ENCODE measurements at places on chromosomes 11 and 22.

GRCh38 chr22:32564170-32565001 is 89.8 kb downstream of the FBXO7 start:
- DNase-seq = no peak

DNA sequence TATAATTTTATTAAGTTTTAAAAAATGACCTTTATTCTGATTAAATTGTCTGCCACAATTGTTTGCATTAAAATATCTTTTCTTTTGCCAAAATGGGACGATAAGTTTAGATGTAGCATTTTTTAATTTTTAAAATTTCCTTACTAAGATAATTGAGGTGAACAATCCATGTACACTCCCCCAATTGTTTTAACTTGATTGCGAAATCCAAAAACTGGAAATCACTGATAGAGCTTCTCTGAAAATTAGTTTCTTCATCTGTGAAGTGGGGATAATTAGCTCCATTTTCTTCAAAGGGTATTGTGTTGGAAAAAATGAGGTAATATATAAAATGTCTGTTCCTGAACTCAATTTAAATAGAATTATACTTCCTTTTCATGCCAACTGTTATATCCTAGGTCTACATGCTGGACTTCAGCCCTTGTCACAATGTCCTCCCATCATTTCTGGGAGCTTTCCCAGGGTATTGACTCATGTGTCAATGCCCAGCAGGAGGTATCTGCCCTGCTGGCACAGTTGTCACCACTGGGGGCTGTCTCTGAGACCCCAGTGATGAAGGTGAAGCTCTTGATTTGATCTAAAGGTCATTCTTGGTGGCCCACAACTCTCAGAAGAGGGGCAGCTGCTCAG is 28.7 kb upstream of the NAV2 start:
- no peak for DNase-seq

GRCh38 chr11:34266090-34266912 is 91.5 kb downstream of the ABTB2 start:
- no peak for DNase-seq

DNA sequence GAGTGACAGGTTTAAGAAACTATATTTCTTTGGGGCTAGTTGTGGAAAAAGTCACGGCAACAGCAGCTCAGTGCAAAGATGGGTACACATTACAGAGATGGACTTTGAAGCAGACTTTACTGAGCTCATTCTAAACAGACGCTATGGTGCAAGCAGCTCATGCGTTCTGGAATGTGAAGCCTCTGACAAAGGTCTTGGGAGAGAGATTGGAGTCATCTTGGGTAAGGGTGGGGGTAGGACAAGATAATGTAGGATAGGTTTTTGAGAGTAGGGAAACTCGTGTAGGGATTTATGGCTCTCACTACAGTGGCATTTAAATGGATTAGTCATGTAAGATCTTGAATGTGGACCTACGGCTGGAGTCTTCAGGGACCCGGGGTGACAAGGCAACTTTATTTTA is 36.2 kb upstream of the CLMP start:
- DNase-seq = no peak

GRCh38 chr11:68904248-68904847 is 657 bp downstream of the IGHMBP2 start:
- DNase-seq = peak; percentile 1

DNA sequence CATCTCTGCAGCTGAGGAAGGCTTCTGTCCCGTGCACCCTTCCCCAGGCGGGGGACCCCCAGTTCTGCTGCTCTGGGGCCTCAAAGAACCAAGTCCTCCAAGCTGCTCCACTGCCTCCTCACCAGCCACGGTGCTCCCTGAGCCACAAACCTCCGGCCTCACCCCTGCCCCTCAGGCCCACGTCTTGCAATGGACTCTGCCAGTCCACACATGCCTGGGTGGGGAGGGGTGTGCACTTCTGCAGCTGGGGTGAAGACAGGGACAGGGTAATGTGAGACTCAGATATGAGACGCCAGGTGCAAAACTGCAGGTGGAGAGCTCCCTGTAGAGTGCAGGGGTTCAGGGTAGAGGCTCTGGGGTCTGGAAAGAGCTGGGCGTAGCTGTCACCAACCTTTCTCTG is 3.2 kb upstream of the PTDSS2 start:
- no peak for DNase-seq

DNA sequence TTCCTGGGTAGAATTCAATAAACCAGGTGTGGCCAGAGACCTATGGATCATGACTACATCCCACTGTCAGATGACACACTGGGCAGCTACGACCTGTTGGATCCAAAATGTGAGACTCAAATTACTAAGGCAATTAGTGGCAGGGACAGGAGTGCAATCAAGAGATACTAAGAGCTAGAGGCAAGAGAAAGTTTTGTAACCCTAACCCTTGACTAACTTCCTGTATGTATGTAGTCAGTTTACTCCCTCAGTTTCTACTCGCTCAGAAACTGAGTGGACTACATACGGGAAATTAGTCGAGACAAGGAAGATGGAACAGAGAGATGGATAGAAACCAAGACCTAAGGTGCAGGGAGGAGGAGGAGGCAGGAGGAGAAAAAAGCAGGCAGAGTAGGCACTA is 2.7 kb downstream of the CYB5R2 start:
- no peak for DNase-seq

DNA sequence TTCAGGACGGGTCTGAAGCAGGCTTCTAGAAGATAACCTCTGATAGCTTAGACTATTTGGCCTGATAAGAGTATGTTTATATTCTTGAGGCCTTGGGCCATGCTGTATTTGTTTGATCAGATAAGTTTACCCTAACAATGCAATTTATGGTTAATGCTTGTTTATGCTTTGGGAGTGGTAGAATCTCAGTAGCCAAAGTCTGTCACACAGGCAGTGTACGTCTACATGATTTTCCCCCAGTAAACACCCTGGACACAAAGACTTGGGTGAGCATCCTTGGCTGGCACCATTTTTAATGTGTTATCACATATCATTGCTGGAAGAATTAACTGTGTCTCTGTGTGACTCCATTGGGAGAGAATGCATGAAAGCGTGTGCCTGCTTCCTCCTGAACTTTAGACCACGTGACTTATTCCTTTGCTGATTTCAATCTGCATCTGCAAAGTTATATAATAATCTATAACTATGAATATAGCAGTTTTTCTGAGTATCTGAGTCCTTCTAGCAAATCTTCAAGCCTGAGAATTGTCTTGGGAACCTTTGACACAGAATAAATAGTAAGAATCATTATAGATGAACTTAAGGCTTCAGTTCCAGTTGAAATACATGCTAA is 172.4 kb downstream of the CASP12 start:
- DNase-seq = no peak

- no peak for DNase-seq
Measured at GRCh38 chr11:65163684-65164083, 6.3 kb upstream of the SPDYC start.

- no peak for DNase-seq
Measured at GRCh38 chr22:43288807-43289420, 54.3 kb downstream of the SCUBE1 start.

DNA sequence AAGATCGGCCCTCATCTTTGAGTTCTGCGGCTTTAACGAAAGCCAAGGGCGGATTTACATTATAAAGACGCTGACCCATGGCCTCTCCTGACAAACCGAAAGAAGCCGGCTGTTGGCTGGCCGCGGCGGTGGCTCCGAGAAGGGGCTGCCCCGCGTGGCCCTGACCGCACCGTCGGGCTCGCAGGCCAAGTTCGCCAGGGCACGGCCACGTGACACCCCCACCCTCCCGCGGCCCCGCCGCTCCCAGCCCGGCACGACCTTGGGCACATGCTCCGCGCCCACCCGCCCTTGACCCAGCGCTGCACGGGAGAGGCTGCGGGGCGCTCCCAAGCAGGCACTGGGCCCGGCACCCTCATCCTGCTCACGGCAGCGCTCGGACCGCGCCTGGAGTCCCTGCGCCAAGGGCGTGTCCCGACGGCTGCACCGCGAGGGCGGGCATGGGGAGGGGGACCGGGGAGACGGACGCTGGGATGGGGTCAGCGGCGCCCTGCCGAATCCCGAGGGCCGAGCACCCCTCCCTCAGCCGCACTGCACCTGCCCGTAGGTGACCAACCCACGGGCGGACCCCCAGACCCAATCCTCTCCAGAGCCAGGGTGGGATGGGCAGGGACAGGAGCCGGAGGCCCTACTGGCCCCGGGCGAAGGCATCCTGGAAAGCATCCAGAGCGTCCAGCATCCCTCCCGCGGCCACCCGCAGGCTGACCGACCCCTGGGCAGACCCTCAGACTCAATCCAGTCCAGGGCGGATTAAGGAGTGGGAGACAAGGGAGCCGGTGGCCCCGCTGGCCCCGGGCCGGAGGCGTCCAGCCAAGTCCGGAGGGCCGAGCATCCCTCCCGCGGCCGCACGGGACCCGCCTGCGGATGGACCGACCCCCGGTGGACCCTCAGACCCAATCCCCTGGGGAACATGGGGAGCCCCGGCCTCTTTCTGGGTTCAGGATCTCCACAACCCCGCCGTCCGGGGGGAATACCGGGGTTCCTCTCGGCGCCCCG is 759 bp downstream of the CPT1A start:
- no peak for DNase-seq

- no peak for DNase-seq
Measured at GRCh38 chr11:44120169-44120568, 24.7 kb downstream of the EXT2 start.

GRCh38 chr11:40241524-40242051 is 1217.9 kb downstream of the LRRC4C start:
- DNase-seq = no peak

- DNase-seq = no peak
Measured at GRCh38 chr11:128411812-128412211, 175.5 kb downstream of the ETS1 start.

- DNase-seq = no peak
Measured at GRCh38 chr22:50577697-50577986, 585 bp downstream of the CPT1B start.

DNA sequence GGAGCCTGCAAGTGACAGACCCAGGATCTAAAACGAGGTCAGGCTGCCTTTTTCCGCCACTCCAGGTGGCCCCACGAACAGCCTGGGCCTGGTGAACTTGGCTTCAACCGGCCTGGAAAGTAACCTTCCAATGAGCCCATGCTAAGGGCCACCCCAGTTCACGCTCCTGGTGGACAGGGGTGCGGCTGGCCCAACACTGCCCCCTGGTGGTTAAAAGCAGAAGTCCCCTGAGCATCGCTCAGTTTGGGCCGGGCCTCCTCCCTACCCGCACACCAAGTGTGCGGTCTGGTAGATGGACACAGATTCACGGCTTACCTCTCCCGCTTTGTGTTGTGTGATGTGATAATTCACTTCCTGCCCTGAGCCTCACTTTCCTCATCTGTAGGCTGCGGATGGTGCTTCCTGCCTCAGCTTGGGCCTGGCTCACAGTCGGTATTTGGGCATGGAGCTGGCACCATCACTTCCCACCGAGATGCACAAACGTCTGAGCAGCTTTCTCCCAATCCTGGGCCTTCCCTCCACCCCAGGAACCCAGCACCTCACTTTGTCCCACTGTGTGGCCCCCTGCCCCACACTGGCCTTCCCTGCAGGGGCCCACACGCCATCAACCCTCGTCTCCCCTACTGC is 13.7 kb upstream of the SEC14L3 start:
- peak; percentile 60 for DNase-seq

GRCh38 chr11:36450110-36450572 is 59.9 kb downstream of the TRAF6 start:
- DNase-seq = no peak

GRCh38 chr11:118657238-118657637 is 22.2 kb downstream of the TREH start:
- DNase-seq = no peak

GRCh38 chr11:104858882-104859775 is 39.1 kb downstream of the CASP12 start:
- DNase-seq = no peak

- DNase-seq = no peak
Measured at GRCh38 chr11:27471589-27472397, 797 bp downstream of the LGR4 start.
